ENCODE measurements at places on chromosomes 13 and 19. TPM values are rescaled to one million over a fixed set of nuclear protein-coding genes. Genes with fewer than 3 reads are reported as not detected.

DNA sequence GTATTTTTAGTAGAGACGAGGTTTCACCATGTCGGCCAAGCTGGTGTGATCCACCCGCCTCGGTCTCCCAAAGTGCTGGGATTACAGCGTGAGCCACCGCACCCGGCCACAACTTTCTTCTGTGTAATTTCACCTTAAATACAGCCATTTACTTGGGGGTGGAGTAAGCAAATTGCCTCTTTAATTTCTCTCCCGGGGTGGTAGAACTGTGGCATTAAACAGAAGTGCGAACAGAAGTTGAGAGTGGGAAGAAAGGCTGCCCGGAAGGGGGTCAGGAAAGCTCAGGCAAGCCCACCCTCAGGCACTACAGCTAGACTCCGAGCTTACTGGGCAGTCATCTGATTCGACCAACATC is 475 bp upstream of the DNAJC15 start:
- no peak for DNase-seq

DNA sequence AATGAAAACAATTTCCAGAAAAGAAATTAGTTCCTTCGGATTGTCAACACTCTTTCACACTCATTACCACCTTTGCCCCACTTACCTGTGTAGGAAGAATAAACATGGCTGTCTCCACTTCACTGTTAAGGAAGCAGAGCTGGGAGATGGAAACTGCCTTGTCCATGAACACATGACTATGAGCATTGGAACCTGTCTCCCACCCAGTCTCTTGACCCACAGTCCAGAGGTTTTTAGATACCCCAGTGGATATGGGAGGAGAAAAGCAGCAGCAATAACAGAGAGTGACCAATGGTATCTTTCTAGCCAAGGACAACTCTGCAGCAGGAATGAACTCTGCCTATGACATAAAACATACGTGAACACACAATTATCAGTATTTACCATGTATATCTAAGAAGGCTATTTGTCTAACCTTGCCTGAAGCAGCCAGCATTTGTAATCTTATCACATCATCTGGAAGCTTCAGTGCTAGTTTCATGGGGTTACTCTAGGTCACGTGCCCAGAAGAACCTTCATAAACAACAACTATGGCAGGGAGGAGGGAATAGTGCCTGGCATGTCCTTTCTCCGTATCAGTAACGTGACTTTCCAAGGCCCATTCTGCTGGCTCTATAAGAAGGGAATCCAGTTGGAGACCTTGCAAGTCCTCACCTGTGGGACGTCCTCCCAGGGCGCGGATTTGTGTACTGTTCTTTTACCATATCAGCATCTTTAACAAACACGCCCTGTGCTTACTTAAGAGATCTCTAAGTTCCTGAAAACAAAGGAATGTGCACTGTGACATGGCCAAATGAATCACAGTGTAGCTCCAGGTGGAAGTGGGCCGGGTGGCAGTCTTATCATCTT is 221.8 kb upstream of the UBL3 start:
- DNase-seq: no peak

DNA sequence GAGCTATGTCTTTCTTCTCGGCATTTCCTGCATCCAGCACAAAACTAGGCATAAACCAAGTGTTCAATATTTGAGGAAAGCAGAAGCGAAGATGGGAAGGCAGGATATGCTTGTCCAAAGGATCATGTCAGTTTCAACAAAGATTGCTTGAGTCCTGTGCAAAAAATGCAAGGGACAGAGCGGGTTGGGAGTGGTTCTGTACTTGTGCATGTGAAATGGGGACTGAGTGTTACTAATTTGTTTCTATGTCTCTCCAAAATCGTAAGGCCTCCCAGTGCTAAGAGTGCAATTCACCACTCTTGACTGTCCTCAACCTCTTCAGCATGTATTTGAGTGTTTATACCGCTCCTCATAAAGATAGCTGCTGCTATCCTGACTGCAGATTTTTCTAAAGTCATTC is 166.2 kb downstream of the DLEU7 start:
- no peak for DNase-seq

DNA sequence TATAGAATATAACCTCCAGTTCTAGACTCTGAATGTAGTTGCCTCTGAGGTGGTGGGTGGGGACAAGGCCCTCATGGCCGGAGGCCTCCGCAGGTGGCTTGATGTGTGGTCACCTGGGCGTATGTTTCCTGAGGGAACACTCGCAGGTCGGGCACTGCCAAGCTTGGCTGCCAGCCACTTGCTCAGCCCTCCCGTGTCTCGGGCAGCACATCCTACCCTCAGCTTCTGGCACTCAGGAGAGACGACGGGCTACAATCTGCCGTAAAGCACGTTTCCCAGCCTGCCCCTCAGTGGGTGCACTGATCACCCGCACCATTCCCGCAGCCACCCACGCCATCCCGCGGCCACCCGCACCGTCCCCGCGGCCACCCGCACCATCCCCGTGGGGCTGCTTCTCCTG is 15.2 kb downstream of the THOP1 start:
- DNase-seq: no peak

DNA sequence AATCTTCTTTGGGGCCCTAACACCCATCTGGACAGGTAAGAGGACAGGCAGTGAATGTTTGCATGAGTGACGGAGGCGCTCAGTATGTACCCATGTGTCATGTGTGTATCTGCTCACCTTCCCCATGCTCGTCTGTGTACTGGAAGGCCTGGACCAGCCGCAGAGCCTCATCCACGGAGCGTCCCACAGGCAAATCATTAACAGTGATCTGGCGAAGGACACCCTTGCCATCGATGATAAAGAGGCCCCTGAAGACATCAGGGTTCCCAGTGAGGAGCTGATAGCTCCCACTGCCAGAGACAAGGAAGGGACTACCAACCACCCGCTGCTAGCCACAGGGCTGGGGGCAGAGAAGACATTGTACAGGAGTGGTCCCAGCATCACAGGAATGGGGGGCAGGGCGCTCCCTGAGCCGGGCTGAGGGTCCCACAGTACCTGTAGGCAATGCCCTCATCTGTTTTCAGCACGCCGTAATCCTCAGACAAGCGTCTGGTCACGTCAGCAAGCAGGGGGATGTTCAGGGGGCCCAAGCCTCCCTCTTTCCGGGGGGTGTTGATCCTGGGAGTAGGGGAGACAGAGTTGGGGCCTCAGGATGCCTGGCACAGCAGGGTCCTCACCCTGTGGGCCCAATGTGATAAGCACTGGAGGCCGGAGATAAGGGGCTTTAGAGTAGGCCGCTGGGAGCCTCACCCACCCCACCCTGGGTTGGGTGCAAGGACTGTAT is 1.7 kb downstream of the PRDX2 start:
- peak; percentile 56 for DNase-seq

DNA sequence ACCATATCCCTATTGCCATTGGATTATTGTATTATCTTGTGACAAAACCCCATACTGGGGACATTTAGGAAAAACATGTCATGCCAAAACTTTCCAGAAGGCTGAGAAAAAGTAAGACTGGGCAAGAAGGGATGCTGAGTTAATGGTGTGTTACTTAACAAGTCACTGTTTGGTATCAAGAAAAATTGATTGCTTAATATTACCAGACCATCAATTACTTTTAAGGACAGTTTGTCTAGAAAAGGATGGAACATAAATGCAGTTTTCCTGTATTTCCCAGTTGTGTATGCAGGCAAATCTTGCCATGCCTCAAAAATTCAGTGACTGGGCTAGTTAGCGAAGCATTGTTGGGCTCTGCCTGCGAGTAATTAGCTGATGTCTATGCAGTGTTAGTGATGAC is 705.6 kb upstream of the MIR17HG start:
- DNase-seq: no peak

GRCh38 chr19:6626764-6627163 is 35.8 kb upstream of the CD70 start:
- DNase-seq: no peak

DNA sequence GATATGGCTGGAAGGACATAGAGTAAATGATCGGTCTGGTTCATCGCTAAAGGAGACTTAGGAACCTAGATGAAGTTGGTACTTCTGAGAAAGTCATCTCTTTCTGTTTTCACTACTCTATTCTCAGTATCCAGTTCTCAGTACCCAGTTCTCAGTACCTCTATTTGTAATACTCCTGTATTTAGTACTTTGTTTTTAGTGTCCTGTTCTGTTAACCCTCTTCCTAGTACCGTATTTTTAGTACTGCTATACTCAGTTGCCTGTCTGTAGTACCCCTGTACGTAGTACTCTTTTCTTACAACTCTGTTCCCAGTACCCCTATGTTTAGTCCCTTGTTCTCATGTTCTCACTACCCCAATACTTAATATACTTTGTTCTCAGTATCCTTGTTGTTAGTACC is 1.2 kb downstream of the RFXAP start:
- DNase-seq: no peak

DNA sequence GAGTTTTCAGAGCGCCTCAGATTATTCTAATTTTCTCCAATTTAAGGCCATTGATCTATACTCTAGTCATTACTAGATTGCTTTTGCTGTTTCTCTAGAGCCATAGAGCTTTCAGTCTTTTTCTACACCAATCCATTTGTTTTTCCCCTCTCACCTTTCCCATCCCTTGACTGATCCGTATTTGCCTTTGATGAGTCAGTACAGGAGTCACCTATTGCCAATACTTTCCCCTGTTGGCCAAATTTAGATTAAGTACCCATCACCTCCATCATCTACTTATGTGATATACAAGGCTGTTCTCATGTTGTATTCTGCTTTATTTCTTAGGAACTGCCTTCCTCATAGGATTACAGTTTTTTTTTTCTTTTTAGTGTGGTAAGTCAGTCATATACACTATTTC is 463.2 kb downstream of the KLF12 start:
- no peak for DNase-seq

GRCh38 chr19:49937750-49938381 is 8.6 kb upstream of the NUP62 start:
- peak; percentile 82 for DNase-seq

- no peak for DNase-seq
Observed at GRCh38 chr19:42197375-42197817, 20.1 kb downstream of the DEDD2 start.

GRCh38 chr13:109781384-109782065 is 4.9 kb downstream of the IRS2 start:
- DNase-seq: no peak

DNA sequence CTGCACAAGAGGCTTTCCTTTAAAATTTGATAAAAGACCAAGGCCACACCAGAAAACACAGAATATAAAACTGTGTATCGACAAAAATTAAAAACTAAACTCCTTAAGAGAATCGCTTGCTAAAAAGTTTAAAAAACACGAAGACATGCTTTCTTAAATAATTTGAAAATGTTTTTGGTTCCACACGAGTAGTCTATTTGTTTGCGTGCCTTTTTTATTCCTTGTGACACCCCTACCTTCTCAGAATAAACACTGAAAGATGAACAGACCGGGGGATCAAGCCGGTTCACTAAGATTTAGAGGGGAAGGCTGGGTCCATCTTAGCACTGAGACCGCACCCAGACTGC is 256.4 kb upstream of the STARD13 start:
- DNase-seq: no peak

- DNase-seq: no peak
Observed at GRCh38 chr13:79870123-79870522, 389.2 kb downstream of the NDFIP2 start.

DNA sequence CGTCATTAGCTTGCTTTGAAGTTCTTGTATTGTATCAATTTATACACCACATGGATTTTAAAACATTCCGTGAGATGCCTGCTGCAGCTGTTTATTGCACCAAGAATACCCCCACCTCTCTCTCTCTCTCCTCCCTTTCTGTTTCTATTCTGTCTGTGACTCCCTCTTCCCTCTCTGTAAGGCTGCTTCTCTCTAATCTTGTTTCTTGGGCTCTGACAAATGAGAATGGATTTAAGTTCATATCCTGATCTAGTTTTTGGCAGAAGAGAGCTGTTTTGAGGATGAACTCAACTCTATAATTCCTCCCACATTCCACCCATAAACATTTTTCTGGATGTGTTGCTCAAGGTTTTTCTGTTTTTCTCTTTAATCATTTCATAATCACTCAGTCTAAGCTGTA is 144.3 kb upstream of the FRY start:
- no peak for DNase-seq

The PCDH20 gene
- total RNA-seq: not detected

The CEACAM21 gene
- total RNA-seq: 0.18 TPM

The RNF225 gene
- total RNA-seq: 0.33 TPM

The IRS2 gene
- 4.6 TPM for total RNA-seq
